ENCODE measurements at places on chromosomes 12 and 14. TPM values are rescaled to one million over a fixed set of nuclear protein-coding genes. Genes with fewer than 3 reads are reported as not detected.
A peak's percentile ranks its signal among the peaks of the same experiment; 100 is the strongest.

DNA sequence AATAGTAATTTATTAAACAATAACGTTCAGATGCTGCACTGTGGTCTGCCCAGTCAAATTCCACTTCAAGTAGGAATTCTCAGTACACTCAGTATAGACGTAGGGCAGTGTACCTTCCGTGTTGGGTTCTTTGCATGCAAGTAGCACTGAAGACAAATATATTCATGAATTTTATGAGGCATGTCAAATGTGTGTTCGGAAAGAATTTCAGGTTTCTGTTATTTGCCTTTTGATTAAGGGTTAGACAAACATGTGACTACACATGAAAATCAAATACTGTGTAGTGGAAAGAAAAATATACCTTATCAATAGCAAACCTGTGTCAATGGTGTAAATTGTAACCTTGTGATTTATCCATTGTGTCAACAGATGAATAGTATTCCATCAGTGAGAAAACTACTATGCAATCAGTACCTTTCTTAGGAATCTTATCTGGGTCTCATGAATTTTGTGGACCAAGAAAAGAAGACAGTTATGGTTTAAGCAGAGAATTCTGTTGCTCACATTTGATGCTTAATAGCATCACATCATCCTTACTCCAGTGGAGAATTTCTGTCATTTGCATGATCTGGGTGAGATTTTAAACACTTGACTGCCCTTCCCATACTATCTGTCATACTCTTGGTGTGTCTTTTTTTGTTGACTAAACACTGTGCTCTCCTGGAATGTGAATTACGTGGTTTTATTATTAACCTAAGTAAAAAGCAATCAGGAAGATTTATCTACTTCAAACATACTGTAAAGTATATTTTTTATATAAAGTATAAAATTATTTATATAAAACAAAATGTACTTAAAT lies 13.3 kb downstream of the TMEM260 start:
- DNase-seq: no peak

Gene TMEM52B
- not detected for polyA plus RNA-seq

Gene FBLN5
- polyA plus RNA-seq: 88.3 TPM

GRCh38 chr14:64119500-64119899 lies 174.7 kb downstream of the ESR2 start:
- DNase-seq: no peak

DNA sequence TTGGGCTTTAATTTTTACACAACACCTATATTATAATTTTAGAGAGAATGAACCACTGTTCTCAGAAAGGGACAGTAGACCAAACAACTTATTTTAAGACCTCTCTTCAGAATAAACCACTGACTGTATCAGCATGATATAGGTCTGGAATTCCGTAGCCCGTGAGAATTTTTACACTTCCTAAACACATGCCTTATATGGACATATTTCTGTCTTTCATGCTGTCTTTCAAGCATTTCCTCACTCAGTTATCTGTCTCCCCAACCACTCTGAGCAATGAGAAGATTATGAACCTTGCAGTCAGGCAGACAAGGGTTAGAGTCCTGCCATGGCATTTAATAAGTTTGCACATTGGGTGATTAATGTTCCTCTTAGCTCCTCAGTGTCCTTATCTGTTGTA lies 17.4 kb upstream of the NEUROD4 start:
- DNase-seq: no peak

GRCh38 chr12:68162374-68162773 lies 2.8 kb upstream of the IFNG start:
- no peak for DNase-seq

GRCh38 chr14:106276326-106277267 lies 750.2 kb downstream of the TMEM121 start:
- DNase-seq: no peak

GRCh38 chr12:8087666-8088065 lies 5.6 kb downstream of the NECAP1 start:
- DNase-seq: no peak

DNA sequence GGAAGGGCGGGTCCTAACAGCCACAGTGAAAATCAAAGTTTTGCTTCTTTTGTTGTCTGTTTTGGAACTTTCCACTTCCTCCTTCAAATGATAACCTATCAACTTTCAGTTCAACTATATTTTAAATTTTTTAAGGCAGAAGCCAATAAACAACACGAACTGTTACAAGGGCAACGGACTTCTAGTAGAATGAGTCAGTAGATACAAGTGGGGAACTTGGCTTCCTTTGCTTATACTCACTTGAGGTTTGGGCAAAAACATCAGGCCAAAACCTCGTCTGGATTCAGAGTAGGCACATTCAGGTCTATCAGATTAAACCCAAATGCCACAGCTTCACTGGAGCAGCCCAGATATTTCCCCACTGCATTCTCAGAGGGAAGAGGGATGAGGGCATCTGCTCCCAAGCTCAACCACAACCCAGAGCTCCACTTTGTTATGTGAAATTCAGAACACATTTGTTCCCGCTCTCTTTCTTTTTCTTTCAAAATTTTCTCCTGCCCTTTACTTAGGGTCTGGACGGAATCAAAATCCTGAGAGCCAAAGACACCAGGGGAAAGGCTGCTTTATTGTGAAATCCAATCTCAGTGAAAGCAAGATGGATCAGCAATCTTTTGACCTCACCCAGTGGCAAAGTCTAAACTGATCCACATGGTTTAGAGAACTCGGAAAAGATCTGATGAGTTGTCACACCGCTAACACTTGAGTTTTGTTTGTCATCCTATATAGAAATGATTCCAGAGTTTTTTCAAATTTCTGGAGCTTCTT lies 152.5 kb upstream of the BTG1 start:
- DNase-seq: peak; percentile 64

DNA sequence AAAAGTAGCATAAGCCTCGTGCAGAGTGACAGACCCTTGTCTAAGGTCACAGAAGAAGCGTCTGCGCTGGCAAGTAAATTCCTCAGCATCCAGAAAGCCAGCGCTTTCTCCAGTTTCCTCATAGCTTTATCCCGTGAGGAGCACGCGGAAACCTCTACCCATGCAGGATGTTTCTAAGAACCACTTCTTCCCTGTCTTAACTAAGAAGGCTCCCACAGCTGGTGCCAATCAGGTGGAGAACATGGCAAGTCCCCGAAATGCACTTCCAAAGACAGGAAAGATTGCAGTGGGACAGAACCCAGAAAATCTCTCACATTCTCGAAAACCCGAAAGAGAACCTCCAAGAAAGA lies 968 bp upstream of the ARID4A start:
- DNase-seq: no peak

DNA sequence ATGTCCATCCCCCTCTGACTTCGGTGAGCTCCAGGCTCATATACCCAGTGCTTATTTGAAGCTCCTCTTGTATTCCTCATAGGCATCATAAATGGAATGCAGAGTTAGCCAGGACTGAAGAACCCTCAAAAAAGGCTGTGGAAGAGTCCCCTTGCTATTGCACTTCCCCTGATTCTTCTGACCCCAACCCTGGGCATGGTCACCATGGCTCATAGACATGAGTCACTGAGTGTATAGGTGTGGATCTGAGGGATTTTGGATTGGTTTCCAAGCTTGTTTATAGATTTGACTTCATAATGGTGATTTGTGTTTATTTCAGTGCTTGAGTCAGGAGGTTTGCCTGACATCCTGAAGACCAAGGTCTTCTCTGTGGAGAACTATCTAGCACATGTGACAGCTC lies 98.4 kb upstream of the SLC38A2 start:
- DNase-seq: no peak

Gene OR6C3
- polyA plus RNA-seq: not detected

Gene DGKA
- polyA plus RNA-seq: 41.3 TPM

DNA sequence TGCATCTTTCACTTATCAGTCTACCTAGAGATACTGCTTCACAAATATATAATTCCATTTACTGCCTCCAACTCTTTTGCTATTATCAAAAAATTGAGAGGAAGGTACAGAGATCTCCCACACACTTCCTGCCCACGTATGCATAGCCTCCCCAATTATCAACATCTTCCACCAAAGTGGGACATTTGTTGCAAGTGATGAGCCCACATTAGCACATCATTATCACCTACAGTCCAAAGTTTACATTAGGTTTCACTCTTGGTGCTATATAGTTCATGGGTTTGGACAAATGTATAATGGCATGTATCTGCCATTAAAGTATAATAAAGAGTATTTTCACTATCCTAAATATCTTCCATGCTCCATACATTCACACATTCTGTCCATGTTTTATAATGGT lies 66.3 kb downstream of the SLC2A13 start:
- no peak for DNase-seq

DNA sequence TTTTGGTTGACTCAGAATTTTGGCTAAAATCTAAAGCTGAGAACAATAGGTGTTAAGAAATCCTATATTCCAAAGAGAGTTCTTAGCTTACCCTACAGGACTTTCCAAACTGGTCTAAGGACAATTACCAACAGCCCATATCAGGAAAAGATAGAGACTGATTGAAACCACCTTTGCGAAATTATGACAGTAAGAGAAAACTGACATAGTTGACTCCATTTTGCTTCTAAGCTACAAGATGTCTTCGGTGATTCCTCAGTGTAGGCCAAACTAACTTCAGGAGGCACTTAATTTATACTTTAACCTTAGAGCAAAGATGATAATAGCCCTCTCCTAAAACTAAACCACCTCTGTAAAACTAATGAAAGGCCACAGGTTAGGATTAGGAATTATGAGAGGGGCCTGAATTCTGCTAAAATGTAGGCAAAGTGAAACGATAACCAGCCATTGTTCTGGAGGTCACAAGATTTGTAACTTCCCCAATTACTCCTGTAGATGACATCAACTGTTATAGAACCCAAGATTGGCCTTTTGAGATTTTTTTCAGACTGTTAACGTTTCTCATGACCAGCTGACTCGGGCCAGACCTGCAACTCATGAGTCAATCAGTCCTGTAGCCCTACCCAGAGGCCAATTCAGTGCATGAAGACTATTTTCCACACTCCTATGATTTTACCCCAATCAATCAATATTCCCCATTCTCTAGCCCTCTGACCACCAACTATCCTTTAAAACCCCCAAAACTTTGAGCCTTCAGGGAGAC lies 43.0 kb downstream of the KLRG1 start:
- no peak for DNase-seq

Gene TAMALIN
- 3.8 TPM for polyA plus RNA-seq

Gene CORO1C
- polyA plus RNA-seq: 29.3 TPM

Gene AP5M1
- 23.0 TPM for polyA plus RNA-seq

Gene PITPNM2
- 2.2 TPM for polyA plus RNA-seq

DNA sequence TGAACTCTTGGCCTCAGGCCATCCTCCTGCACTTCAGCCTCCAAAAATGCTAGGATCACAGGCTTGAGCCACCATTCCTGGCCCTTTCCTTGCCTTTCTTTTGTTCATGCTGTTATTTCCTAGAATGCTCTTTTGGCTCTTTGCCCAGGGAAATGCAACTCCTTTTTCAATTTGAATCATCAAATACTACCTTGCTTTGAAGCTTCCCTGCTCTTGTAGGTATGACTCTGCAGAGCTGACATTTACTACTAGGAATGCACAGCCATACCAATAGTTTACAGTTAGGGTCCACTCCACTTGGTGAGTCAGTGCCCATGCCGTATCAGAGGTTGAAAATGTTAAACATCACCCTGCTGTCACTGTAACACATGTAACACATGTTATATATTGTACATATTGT lies 107.0 kb upstream of the CRY1 start:
- no peak for DNase-seq

- no peak for DNase-seq
Measured at GRCh38 chr12:108672054-108672453, 38.4 kb upstream of the SELPLG start.

DNA sequence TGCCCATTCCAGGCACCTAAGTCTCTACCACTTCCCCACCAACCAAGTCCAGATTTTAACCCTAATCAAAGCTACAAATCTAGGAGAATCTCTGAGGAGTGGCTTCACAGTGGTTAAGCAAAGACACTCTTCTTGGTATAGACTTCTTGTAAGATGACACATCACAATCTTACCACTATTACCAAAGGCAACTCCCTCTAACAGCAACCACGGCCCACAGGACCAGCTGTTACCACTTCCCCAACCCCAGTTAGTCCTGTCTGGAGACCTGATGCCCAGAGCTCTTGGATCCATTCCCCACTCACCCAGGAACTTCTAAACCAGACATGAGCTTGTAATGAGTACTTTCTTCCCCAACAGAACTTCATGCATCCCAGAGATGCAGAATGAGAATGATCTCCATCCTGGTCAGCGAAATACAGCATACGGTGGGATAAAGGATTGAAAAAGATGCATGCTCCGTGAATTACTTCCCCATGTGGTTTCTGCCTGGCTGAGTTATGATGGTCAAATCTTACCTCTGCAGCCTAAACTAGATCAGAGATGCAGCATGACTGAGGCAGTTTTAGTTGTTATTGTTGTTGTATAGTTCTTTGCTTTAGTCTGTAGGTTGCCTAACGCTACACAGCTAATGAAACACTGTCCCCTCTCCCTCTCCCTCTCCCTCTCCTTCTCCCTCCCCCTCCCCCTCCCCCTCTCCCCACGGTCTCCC lies 87.7 kb upstream of the FOXN3 start:
- no peak for DNase-seq

Gene PKP2
- 12.7 TPM for polyA plus RNA-seq
